HEK293T (cell line): ENCODE measurements at places on chromosomes 16 and 17.

- DNase-seq = no peak
Measured at GRCh38 chr17:32348483-32348800, 1.5 kb upstream of the ZNF207 start.

GRCh38 chr17:67294451-67295199, 49.6 kb upstream of the HELZ start:
- no peak for DNase-seq

DNA sequence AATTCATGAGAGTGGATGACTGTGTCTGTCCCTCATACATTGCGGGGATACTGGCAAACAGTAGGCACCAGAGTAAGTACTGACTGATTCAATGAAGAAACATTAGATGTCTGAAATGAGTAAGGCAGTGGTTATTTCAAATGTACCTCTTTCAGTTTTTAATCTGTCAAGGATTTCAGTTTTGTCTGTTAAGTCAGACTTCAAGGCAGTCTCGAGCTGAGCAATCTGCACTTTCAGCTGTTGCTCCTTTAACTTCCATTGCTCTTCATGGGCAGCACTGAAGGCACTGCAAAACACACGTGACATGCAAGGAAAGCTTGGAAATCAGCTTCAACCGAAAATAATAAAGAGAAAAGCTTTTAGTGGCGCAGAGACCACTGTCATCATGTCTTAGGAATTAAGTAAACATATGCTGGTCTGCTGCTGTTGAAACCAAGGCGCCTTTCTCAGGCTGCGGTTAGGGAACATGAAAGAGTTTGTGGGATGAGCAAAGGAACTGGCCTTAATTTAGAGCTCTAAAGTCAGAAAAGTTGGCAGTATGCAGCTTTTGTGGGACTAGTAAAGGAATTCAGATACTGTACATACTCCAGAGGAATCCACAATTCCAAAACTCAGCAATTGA, 38.8 kb downstream of the RPGRIP1L start:
- DNase-seq = no peak

DNA sequence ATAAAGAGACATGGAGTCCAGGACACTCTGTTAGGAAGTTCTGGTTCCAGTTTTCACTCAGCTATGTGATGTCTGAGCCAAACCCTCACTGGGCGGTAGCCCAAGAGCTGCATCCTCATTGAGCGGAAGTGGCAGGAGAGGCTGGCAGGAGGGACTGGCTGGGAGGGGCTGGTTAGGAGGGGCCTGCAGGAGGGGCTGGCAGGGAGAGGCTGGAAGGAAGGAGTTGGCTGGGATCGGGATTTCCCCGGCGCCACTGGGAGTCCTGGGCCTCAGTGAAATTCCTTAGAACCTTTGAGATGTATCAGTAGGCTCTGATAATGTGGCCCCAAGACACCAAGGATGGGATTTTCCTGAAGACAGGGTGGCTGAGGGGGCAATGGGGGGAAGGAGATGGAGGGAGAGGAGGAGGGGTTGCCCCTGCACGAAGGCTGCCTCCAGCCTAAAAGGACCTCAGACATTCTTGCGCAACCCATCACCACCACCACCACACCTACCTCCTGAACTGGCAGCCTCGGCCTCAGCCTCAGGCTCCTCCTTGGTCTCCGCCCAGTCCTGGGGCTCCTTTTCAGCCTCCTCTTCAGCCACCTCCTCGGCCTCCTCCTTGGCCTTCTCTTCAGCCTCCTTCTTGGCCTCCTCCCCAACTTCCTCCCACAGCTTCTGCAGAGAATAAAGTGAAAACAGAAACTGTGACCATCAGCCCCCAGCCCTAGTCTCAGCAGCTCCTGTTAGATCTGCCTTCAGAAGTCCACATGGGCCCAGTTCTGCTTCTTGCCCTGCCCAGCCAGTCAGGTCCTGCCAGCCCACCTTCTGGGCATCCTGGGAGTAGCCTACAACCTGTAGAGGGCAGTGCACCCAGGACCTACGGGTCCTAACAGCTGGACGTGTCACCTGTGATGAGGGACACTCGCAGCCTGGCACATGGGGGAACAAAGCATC, 31.7 kb downstream of the CNGB1 start:
- no peak for DNase-seq
